ENCODE measurements at places on chromosomes 13 and 19.

GRCh38 chr13:91644806-91645205 is 246.4 kb downstream of the GPC5 start:
- no peak for DNase-seq

DNA sequence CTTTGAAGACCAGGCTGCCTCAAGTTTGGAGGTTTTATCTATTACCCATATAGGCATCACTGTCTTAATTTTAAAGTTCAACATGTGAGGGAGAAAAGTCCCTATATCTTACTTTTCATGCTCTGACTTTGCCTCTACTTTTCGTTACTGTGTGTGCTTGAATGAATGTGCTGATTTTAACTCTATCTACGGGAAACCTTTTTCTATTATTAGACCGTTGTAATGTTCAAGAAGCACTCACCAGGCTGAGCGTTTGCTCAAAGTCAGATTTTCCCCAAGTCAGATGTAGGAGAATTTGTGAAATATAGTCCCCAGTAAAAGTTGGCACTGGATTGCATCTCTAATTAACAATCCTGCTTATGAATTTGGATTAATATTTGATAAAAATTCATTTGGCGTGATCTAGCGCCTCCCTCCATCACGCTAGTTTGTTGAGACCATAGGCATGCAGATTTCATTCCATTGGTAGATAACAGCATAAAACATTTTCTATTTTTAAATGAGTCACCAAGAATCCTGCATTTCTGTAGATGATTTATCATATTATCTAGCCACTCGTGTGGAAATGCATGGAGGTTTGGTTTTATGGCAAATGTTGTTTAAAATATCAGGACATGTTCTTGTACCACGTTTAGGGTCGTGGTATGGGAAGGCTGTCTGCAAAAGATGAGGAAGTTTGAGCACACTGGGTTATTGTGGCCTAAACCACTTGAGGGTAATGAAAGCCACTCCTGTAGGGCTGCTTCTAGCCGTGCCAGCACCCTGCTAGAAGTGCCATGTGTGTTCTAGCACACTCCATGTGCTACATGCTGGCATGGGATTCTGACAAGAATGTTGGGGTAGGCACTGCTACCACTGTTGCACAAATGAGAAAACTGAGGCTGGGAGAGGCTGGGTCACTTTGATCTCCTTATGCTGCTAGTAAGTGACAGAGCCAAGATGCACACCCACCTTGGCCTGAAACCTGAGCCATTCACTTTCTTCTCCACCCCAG is 179.4 kb downstream of the FGF9 start:
- DNase-seq, result no peak

- no peak for DNase-seq
Measured at GRCh38 chr13:75959861-75960481, 323.8 kb downstream of the LMO7 start.

GRCh38 chr19:18332917-18333530 is 7.4 kb upstream of the PGPEP1 start:
- peak; percentile 54 for DNase-seq

DNA sequence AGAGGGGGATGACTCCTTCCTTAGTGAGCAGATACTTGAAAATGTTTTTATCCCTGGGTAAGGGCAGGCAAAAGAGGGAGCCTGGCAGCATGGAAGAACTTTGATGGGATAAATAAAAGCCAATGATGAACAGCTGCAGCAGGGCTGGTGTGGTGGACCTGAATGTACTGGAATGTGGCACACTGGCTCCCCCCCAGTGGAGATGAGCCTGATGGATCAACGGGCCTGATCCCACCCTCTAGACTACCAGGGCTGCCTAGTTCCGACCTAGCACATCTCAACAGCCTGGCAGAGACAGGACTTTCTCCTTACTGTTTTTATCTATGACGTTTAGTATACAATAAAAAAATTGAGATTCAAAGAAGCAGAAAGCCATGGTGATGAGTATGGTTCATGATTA is 20.5 kb downstream of the NLRP11 start:
- no peak for DNase-seq

DNA sequence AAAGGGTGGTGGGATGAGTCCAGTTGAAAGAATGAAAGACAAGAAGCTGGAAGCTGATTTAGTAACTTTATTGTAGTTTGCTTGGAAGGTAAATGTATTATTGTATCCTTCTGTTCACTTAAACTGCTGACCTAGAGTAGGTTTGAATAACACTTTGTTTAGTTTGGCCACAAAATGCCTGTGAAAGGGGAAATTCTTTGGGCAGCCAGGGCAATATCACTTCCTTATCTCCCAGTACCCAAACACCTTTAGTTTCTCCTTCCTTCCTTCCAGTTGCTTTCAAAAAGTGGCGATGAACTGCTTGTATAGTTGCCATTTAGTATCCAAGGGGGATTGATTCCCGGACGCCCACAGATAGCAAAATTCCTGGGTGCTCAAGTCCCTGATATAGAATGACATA is 120.1 kb downstream of the PAN3 start:
- DNase-seq, result no peak

GRCh38 chr13:30751183-30751933 is 16.0 kb downstream of the ALOX5AP start:
- no peak for DNase-seq

DNA sequence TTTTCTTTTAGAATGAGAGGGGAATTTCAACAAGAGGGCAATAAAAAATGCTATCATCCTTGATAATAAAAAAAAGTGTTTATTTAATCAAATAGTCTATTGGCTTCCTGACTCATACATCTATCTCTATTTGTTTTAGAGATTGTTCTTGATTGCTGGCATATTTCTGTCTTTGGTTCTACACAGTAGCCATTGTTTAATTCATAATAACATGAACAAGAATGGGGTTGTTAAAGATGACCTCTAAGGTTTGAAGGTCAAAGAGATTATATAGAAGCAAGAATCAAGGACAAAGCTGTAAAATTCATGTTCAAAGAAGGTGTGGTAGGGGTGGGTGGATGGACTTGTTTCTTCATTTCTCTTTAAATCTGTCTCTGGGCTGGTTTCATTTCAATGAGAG is 166.0 kb upstream of the KLF12 start:
- no peak for DNase-seq

GRCh38 chr13:110423689-110424302 is 116.7 kb downstream of the COL4A2 start:
- DNase-seq, result no peak

DNA sequence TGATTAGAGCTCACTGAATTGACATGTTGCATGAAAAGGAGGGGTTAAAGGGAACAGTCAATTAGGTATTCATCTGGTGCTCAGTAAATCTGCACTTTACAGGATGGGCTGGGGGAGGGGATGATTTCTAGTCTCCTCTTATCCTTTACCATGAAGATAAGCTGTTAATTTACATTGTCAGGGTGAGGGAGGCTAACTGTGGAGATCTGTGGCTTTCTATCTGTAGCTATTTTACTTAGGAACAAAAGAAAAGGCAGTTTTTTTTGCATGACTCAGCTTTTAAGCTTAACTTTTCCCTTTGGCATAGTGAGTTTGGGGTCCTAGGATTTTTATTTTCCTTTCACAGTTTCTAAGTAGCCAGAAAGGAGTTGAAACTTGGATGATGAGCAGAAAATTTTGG is 253.3 kb downstream of the LMO7 start:
- no peak for DNase-seq

GRCh38 chr13:107231944-107232343 is 664.0 kb upstream of the ARGLU1 start:
- no peak for DNase-seq

DNA sequence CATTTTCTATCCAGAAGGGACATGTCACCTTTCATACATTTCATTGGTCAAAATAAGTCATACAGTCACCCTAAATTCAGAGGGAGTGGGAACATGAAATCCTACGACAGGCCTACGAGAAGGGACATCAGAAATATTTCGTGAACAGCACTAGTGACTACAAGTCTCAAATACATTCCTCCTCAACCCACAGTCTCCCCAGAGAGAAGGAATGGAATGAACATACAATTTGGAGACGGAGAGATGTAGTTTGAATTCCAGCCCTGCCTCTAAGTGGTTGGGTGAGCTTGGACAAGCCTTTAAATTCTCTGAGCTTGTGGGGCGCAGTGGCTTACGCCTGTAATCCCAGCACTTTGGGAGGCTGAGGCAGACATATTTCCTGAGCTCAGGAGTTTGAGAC is 9.9 kb downstream of the SERTM1 start:
- no peak for DNase-seq

GRCh38 chr19:10826846-10827245 is 9.2 kb downstream of the TMED1 start:
- no peak for DNase-seq

DNA sequence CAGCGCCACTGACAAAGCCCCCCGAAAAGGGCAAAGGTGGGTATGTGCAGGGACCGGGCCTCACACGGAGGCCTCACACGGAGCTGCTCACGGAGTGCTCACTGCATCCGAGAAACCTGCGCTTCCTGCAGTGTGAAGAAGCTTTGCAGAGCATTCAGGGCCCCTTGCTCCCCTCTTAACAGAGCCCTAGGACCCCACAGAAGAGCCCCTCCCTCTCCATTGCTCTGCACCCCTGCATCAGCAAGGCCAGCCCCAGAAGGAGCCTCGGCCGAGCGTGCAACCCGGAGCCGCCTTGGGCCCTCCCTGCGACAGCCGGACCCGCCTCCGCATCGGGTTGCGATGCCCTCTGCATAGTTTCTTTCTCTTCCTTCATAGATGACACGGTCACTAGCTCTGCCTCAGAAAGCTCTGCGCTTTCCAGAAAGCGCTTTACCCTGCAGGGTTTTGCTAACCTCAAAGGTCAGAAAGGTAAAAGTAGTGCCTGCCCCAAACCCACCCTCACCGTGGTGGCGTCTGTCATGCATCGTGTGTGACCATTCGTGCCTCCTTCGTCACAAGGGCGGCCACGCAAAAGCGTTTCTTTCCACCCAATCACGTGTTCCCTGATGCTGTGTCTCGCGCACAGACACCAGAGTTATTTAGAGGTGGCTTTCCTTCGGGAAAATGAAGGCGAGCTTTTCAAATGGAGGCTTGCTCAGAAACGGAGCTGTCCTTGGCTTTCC is 15.7 kb upstream of the F7 start:
- DNase-seq, result no peak

- no peak for DNase-seq
Measured at GRCh38 chr13:70703755-70704154, 595.5 kb upstream of the KLHL1 start.

- DNase-seq, result no peak
Measured at GRCh38 chr19:49632576-49632975, 7.4 kb downstream of the RRAS start.

GRCh38 chr13:109333893-109334651 is 452.3 kb downstream of the IRS2 start:
- DNase-seq, result no peak

GRCh38 chr13:32669030-32669646 is 82.9 kb downstream of the PDS5B start:
- DNase-seq, result no peak

Measured in islet precursor cell (in vitro differentiated cells).